ENCODE measurements at places on chromosomes 2 and 18.

GRCh38 chr2:173357346-173357745, 2.7 kb downstream of the CDCA7 start:
- no peak for DNase-seq

DNA sequence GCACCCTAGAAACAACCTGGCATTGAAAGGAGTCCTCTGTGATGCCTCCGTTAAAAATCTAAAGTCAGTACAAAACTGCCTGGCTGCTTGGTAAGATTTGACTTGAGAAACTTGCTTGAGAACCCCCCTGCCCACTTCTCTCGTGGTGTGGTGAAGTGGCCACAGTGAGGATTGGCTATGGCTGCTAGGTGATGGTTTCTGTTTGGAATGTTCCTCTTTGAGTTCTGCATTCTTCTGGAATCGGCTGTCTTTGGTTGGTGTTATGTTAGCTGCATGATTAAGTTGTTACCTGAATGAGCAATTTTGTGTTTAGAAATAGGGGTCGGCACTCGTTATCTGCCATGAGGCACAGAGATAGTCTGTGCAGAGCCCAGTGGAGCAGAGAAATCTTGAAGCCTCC, 21.7 kb upstream of the SAG start:
- DNase-seq = no peak

DNA sequence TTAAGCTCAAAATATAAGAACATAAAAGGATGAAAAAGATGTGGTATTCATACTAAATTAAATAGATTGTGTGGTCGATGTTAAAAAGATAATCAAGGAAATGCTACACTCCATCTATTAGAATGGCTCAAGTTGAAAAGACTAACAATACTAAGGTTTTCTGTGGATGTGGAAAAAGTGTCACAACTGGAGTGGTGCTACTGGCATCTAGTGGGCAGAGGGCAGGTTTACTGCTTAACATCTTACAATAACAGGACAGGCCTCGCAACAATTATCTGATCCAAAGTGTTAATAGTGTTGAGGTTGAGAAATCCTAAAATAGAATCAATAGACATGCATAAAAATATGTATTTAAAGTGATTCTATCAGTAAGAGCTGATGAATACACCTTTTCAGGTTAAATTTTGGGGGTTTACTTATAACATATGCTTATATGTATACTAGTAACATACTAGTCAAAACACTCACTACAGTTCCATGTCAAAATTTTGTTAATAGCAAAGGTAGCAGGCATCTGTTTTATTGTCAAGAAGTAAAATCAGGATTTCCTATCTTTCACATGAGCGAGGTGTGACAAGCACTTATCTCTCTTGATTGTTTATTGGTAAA, 91.5 kb upstream of the TMEFF2 start:
- DNase-seq = no peak

DNA sequence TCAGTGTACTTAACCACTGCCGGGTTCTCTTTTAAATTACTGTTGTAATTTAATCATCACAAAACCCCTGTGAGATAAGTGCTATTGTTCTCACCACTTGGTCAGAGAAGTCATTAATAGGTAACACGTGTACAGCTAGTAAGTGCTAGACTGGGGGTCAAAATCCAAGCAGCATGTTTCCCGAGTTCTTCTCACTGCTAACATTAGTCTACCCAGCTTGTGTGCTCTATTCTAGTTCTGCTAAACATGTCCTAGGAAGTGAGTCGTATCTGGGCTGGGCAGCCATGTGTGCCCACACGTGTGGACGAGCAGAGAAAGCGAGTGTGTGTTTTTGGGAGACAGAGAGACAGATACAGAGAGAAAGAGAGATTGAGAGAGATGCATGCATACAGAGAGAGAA, 94.1 kb downstream of the BIN1 start:
- no peak for DNase-seq

DNA sequence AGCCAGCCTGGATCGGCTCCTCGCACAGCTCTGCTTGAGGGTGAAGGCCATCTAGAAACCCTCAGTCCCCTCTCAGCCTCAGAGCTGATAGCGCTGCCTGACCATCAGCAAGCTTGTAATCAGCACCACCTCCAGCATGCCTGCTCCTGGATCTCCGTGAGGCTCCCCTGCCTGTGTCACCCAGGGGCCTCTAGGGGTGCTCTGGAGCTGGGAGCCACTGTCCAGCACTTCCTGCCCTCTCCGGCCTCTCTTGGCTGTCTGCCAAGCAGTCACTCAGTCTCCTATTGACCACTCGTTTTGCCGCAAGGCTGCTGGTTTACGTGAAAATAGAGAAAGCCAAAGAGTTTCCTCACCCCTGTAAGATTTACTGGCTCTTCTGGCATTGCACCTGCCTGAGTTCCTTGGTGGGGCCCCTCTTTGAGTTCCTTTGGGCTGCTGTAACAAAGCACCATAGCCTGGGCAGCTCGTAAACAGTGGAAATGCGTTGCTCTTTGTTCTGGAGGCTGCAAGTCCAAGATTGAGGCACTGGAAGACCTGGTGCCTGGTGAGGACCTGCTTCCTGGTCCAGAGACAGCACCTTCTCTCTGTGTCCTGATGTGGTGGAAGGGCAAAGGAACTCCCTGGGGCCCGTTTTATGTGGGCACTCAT, 17.9 kb downstream of the CAPN10 start:
- no peak for DNase-seq

DNA sequence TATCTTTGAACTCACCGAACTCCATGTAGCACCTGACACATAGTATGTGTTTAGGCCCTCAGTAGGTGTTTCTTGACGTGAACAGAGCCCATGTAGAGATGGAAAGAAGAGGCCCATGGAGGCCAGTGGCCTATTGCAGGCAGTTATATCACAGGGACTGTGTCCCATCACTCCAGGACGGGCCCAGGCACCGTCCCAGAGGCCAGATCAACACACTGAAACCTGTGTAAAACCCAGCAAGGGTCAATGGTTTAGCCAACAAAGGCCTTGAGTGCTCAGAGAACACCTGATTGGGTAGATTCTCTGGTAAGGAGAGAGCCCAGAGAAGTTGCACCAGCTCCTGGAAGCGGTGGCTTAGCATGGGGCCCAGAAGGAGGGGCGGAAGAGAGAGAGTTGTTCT, 82.8 kb downstream of the INHBB start:
- no peak for DNase-seq

- no peak for DNase-seq
These were observed 664.4 kb downstream of the DSC3 start for GRCh38 chr18:30378097-30378496.

DNA sequence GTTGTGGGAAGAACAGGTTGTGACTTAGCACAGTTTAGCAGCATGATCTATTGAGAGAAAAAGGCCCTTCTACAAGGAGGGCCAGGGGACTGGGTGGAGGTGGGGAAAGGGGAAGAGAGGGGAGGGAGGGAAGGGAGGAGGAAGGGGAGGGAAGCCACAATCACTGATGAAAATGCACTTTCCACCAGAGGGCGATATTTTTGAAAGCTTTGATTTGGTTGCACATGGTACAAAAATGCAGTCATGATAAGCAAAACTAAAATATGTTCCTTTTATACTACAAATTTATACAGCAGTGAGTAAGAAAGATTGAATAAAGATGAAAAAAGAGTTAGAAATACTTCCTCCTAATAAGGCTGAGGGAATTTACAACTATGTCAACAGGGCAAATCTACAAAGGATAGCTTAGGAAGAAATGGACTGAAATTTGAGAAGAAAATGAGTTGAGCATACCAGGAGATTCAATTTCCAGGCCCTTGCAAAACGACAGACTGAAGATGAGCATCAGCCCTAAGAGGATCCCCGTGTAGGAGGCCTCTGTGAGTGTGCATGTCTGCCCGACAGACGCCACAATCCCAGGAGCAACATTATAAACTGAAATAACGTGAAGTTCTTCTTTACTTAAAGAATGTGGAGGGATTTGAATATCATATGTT, 17.2 kb downstream of the SH3YL1 start:
- no peak for DNase-seq

GRCh38 chr18:75120521-75120920, 88.4 kb downstream of the PTGR3 start:
- no peak for DNase-seq

DNA sequence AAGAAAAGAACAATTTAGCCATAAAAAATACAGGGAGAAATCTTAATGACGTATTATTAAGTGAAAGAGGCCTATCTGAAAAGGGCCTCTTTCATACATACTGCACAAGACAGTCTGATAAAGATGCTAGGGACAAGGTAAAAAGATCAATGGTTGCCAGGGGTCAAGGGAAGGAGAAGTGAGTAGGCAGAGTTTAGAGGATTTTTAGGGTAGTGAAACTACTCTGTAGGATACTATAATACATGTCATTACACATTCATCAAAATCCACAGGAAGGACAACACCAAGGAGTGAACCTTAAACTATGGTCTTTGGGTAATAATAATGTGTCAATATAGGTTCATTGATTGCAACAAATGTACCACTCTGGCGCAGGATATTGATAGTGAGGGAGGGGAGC, 289.3 kb downstream of the FSIP2 start:
- DNase-seq = no peak

GRCh38 chr2:50597206-50597605, 434.7 kb downstream of the NRXN1 start:
- no peak for DNase-seq

- DNase-seq = no peak
These were observed 41.6 kb upstream of the MGAT4A start for GRCh38 chr2:98772536-98772935.

DNA sequence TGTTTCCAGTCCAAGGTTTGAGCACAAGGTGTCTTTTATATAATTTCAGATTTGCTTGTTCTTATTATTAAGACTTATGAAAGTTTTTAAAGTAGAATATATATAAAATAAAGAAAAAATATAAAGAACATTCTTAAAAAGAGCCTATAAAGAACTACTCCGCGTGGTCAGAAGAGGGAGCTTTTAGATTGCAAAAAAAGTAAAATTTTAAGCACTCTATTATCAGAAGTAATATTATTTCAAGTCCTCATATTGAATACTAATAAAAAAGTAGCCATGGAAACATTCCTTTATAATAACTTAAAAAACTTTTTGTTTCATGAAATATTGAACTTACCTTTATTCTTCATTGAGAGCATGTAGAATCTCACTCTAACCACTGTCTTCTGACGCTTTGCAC, 51.4 kb downstream of the LINC00305 start:
- no peak for DNase-seq

DNA sequence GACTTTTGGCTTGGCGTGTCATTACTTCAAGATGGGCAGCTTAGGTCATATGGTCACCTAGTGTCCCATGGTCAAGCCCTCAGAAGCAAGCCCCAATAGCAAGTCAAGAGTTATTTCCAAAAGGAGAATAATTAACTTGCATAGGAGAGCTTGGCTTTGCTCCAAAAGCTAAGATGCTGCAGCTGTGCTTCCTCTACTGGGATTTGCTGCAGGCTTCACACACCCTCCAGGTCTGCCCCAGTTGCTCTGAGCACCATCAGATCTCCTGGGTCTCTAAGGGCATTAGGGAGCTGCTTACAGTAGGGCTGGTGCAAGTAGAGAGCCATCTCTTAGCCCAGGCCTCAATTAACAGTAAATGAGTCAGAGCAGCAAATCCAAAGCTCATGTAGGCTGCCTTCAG, 46.6 kb downstream of the THUMPD2 start:
- no peak for DNase-seq

DNA sequence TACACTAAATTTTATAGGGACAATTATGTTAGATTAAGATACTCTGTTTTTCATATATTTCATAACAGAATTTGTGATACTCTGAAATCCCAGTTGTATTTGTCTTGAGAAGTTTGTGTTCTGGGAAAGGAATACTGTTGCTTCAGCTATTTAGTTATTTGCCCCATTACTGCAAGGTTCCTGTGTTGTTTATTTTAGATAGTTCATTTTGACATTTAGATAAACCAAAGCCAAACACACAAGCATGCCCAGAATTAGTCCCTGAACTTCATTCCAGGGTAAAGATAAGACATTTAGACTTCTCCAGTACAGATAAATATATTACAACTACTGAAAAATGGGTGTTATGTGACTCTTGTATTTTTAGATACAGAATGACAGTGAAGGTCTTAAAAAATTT, 74.7 kb downstream of the BMPR2 start:
- DNase-seq = no peak

GRCh38 chr2:143469323-143469722, 340.1 kb downstream of the ARHGAP15 start:
- no peak for DNase-seq

DNA sequence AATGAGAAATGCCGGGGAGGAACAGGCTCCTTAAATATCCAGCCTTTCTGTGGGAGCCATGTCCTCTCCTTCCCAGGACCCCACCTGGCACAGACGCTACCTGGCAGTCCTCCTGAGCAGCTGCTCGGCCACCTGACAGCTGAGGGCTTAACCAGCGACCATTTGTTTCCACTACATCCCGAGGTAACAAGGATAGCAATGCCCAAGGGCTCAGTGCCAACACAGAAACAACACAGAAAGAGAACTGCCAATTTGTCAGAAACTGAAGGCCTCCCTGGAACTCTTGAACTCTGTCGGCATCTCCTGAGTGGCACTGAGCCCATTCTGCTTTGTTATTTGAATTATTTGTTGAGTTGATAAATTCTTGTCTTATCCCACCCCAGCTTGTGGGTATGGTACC, 122.2 kb upstream of the ARHGAP28 start:
- no peak for DNase-seq

DNA sequence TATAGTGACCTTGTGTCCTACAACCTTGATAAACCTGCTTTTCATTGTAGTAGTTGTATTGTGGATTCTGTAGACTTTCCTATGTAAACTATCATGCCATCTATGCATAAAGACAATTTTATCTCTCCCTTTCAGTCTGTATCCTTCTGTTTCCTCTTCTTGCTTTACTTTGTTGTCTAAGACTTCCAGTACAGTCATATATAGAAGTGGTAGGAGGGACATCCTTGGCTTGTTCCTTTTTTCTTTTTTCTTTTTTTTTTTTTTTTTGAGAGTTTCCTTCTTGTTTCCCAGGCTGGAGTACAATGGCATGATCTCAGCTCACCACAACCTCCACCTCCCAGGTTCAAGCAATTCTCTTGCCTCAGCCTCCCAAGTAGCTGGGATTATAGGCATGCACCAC, 39.7 kb downstream of the UBE2F start:
- no peak for DNase-seq

DNA sequence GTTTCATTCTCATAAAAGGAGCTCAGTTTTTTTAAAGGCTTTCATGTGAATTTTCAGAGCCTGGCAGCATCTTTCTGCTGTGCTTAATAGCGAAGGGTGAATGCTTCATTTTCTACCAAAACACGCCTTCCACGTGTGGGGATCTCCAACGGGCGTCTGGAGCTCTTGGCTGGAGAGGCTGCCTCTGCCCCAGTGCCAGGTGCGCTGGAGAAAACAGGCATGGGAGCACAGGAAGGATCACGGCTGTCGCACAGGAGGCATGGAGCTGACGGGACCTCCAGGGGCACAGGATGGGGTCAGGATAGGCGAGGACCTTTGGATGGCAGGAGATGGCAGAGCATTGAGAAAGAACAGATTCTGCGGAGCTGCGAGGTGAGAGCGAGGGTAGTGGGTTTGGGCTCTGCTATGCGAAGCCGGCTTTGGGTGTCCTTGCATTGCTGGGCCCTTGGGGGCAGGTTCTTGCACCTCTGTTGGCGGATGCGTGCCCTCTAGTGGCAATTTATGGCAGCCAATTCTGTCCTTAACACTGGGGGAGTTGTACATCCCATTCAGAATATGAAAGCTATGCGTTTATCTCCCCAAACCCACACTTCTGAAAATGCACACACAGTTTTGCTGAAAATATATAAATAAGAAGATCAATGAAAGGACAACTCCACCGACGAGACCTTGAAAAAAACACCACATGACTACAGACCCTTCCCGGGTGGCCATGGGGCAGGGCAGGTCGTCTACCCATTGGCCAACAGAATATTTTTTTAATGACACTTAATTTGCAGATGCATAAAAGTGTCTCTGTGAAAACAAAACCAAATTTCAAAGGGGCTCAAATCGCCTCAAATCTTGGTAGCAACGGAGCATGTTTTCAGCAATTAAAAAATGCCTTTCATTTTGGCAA, 90.4 kb upstream of the SLC35G4 start:
- no peak for DNase-seq

Data from stimulated activated CD8-positive, alpha-beta memory T cell treated with anti-CD3 and anti-CD28 coated beads, Interleukin-7, amount 100 ng/mL, for 4 hours (primary cell).